IPS DF 19.7 (cell line): ENCODE measurements at places on chromosomes 4 and X.
A peak's percentile ranks its signal among the peaks of the same experiment; 100 is the strongest.

- DNase-seq, result no peak
These were observed 22.8 kb upstream of the ARHGAP24 start for GRCh38 chr4:85452058-85452731.

- no peak for DNase-seq
These were observed 16.4 kb downstream of the TCEANC start for GRCh38 chrX:13669246-13669737.

DNA sequence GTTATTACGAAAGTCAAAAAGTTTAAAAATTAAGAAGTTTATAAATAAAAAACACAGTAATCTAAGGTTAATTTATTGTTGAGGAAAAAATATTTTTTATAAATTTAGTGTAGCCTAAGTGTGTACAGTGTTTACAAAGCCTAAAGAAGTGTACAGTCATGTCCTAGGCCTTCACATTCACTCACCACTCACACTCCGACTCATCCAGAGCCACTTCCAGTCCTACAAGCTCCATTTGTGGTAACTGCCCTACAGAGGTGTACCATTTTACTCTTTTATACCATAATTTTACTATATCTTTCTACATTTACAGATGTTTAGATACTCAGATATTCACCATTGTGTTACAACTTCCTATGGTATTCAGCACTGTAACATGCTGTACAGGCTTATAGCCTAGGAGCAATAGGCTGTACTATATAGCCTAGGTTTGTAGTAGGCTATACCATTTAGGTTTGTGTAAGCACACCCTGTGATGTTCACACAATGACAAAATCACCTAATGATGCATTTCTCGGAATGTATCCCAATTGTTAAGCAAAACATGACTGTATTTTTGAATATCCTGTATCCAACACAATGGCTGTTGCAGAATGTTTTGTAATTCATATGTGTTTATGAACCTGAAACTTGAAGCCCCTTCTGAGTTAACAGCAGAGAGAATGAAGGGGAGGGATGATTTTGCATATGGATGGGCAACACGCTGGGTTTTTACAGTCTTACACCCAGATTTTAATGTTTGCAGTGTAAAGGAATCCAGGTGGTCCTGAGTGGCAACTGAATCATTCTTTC, 3.1 kb downstream of the PPBP start:
- DNase-seq, result peak; percentile 95

DNA sequence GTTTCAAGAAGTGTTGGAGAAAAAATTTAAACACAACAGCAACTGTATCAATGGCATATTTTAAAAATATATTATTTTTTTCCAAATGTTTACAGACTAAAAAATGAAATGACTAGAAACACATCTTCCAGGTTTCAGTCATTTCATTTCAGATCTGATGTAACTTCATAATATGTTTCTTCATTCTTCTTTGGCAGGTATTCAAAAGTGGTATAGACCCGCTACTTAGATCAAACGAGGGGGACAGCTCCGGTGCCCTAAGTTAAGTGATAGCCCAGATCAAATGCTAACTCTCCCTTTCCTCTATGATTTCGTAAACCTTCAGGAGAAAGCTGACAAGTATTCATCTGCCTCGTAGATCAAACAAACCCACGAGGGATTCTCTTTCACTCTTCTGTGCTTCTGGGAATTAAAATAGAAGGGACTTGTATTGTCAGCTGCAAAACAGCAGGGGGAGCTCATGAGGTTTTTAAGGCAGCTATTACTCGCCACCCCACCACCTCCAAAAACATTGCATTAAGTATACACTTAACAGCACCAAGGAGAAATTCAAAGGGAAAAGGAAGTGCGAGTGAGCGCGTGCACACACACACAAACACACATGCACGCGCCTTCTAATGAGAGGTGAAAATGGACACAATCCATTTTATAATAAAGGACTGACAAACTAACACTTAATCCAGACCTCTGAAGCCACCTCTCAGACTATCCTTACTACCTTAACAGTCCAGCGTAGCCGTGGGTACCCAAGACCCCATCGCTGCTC, 21.4 kb downstream of the HELT start:
- no peak for DNase-seq

- DNase-seq, result no peak
These were observed 45.3 kb upstream of the EDA2R start for GRCh38 chrX:66684196-66684595.

DNA sequence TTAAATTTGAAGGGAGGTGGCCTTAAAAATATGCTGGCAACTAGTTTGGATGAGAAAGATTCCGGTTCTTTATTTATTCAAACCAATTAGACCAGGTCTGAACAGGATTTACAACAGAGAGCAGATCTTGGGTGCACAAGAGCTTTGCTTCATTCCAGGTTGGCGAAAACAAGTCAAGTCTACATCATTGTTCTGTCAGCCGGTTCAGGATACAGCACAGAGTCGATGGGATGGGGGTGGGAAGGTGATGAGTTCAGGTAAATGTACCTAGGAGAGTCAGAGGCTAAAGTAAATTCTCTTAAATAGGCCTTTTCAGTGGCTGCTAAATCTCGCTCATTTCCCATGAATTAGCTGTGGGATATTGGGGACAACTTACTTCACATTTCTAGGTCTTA, 882 bp upstream of the STIM2 start:
- DNase-seq, result no peak

- no peak for DNase-seq
These were observed 37.3 kb upstream of the BBS12 start for GRCh38 chr4:122695226-122695625.

GRCh38 chrX:13897566-13897965, 80.7 kb upstream of the GPM6B start:
- DNase-seq, result no peak

DNA sequence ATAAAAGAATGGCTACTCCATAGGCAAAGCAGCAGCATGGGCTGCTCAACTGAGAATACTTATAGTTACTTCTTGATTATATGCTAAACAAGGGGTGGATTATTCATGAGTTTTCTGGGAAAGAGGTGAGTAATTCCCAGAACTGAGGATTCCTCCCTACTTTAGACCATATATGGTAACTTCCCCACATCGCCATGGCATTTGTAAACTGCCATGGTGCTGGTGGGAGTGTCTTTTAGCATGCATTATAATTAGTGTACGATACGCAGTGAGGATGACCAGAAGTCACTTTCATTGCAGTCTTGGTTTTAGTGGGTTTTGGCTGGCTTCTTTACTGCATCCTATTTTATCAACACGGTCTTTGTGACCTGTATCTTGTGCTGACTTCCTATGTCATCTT, 141.5 kb downstream of the MAGEB17 start:
- DNase-seq, result no peak

- no peak for DNase-seq
These were observed 39.5 kb downstream of the USP38 start for GRCh38 chr4:143224255-143224654.

DNA sequence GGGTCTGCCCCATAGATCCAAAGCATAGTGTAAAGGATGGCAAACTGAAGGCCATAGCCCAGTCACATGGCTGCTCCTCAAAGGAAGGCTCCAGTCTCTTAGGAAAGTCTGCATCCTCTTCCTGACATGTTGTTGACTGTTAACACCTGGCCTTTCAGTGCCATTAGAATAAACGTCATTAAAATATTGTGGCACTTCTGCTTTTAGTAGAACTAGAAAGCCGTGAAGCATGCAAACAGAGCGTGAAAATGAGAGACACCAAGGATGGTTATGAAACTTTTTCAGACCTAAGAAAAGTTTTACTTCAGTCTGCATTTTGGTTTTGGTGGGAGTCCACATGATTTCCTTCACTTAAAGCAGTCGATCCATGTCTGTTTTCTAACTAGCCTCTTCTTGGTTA, 41.1 kb upstream of the AFF2 start:
- DNase-seq, result no peak

GRCh38 chr4:1604706-1605205, 79.4 kb downstream of the FAM53A start:
- DNase-seq, result no peak

DNA sequence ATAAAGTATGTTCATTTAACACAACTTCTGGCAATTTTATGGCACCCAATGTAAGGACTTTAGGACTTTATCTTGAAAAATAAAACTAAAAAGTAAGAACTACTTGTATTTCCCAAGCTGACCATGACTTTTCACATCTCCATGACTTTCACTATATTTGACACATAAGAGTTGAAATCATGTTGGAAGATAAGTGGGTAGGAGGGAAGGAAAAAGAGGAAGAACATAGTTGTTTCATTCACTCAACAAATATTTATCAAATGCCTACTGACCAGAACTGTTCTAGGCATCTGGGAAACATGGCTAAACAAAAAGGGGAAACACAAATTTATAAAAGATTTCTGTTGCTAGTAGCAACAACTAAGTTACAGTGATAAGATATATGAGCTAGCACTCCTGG, 16.0 kb downstream of the SCLT1 start:
- no peak for DNase-seq
